Stimulated activated naive CD4-positive, alpha-beta T cell treated with Interleukin-2 at 50 U/mL for 16 hours (primary cell): ENCODE measurements at places on chromosomes 2 and 18.

DNA sequence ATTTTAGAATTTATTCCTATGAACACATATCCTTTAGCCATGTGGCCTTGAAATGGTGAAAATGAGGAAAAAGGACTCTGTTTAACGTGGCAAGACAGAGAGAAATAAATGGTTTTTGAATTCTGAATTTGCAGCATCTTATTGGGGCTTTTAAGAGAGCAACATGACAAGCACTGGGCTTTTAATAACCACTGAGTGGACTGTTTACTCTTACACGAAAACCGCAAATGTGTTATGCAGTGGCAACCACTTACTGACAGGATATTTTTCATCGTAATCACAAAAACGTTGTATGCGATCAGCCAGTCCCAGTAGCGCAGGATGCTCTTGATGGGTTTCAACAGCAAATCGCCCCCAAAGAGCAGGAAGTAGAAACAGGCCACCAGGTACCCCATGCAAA, 226.6 kb downstream of the NAPG start:
- DNase-seq: no peak

DNA sequence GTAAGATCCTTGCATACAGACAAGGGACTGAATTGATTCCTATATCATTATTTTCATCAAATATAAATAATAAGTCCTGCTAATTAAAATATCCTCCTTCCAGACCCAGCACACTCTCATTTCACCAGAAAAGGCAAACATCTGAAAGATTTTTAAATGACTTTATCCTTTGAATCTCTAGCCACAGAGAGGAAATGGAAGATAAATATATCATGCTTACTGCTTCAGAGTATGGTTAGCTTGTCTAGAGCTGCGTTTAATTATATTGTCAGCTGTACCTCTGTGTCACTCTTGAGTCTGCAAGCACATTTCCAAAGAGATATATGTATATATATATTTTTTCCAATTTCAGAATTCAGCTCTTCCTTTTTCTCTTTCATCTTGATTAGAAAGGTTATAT, 232.7 kb downstream of the TRIB2 start:
- no peak for DNase-seq

- DNase-seq: no peak
Observed at GRCh38 chr18:49582579-49582978, 20.7 kb downstream of the LIPG start.

GRCh38 chr2:144461308-144461766, 58.6 kb downstream of the ZEB2 start:
- DNase-seq: no peak

- no peak for DNase-seq
Observed at GRCh38 chr2:149000158-149000938, 38.2 kb upstream of the LYPD6B start.

- no peak for DNase-seq
Observed at GRCh38 chr2:179790235-179791217, 70.9 kb downstream of the ZNF385B start.

- no peak for DNase-seq
Observed at GRCh38 chr2:151855111-151855510, 26.9 kb upstream of the ARL5A start.

DNA sequence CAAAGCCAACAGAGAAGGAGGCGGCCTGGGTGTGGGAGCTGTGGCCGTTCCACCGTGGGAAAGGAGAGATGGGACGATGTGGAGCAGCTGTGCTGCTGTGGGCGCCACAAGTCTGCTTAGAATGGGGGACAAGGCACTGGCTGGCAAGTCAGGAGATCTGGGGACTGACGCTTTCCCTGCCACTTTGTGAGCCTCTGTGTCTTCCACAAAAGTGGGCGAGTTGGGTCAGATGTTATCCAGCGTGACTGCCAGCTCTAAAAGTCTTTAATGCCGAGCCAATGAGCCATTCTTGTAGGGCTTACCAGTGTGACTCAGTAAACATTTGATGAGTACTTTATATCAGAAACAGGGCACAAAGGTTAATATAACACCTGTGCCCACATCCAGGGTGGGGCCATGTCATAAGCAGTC, 113.6 kb upstream of the MGAT5 start:
- no peak for DNase-seq

DNA sequence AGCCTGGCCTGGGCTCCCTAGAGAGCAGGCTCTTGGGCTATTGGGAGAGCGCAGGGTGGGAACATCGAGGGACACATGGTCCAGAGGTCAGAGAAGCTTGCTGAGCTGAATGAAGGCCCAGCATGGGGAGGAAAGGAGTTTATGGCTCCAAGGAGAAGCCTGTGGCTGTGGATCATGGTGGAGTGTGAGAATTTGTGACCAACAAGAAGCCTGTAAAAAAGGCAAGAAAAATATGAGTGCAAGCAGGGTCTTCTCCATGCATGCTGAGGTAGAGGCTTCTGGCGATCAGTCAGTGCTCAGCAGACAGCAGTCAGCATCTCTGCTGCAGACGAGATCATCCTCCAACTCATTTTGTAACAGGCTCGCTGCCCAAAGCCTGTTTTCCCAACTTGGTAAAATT, 1.3 kb upstream of the SCYGR3 start:
- no peak for DNase-seq

DNA sequence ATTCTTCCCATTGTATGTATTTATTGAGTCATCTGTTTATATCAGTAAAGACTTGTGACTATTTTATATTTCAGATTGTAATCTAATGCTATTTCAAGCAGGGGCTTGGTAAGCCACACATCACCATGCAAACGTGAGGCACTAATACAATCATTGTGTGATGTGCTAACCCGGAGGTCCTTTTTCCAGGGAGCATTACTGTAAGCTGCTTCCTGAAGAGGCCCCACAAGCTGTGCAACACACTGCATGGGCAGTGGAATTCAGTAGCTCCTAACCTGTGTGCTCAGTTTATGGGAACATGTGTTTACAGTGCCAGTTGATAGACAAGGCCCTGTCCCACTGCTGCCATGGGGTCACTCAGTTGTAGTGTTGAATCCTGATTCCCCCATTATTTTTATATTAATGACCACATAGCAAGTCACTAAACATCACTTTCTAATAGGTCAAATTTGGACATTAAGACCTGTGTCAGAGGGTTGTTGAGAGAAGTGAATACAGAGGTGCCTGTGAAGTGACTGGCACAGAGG, 162.9 kb downstream of the FHOD3 start:
- DNase-seq: no peak

DNA sequence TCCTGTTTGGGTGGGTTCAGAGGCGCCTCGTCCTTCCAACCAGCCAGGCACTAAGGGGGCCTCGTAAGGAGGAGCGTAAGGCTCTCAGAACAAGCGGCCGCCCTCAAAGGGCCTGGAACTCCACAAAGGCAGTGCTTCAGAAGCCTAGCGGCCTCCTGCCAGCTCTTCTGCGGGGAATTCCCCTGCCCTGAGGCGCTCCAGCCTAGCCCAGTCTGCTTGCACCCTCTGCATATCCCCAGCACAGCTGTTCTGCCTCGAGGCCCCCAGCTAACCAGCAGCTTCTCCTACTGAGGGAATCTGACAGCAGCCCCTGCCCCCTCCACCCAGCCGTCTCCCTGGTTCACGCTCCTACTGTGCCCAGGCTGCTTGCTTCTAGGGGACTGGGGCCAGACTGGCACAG, 265.9 kb downstream of the TFCP2L1 start:
- no peak for DNase-seq

- no peak for DNase-seq
Observed at GRCh38 chr2:207491086-207491485, 38.7 kb upstream of the CREB1 start.

DNA sequence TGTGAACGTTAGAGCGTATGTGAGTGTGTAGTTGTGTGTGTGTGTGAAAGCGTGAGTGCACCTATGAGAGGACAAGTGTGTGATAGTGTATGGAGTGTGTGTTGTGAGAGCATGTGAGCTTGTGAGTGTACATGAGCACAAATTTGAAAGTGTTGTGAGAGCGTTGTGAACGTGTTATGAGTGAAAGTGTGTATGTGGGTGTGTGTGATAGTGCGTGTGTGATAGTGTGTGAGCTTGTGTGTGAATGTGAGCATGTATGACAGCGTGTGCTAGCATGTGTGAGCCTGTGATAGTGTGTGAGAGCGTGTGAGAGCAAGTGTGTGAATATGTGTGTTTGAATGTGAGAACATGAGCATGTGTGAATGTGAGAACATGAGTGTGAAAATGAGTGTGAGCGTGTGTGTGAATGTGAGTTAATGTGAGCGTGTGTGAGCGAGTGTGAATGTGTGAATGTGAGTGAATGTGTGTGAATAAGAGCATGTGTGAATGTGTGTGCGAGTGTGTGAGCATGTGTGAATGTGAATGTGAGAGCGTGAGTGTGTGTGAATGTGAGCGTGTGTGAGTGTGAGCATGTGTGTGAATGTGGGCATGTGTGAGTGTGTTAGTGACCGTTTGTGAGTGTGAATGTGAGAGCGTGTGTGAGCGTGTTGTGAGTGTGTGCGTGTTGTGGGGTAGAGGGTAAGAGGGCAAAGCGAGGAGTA, 25.0 kb downstream of the RALB start:
- DNase-seq: no peak

GRCh38 chr2:224777559-224777930, 61.4 kb upstream of the CCDC195 start:
- no peak for DNase-seq

- DNase-seq: no peak
Observed at GRCh38 chr2:84293791-84294380, 165.2 kb downstream of the SUCLG1 start.

DNA sequence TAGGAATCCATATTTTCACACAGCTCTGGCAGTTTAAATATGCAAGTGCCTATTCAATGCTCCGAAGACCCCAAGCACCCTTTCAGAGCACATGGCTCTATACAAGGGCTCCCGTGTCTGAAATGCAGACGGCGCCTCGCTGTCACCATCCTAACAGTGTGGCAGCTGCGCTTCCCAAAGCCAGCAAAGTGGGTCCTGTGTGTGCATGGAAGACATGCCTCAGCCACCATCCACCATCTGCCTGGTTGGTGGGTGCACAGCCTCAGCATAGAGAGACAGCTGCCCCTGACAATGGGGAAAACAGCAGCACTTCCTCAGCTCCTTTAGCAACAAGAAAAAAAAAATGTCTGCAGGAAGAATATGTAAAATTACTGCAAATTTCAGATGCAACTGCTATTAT, 218.1 kb downstream of the SP3 start:
- no peak for DNase-seq

DNA sequence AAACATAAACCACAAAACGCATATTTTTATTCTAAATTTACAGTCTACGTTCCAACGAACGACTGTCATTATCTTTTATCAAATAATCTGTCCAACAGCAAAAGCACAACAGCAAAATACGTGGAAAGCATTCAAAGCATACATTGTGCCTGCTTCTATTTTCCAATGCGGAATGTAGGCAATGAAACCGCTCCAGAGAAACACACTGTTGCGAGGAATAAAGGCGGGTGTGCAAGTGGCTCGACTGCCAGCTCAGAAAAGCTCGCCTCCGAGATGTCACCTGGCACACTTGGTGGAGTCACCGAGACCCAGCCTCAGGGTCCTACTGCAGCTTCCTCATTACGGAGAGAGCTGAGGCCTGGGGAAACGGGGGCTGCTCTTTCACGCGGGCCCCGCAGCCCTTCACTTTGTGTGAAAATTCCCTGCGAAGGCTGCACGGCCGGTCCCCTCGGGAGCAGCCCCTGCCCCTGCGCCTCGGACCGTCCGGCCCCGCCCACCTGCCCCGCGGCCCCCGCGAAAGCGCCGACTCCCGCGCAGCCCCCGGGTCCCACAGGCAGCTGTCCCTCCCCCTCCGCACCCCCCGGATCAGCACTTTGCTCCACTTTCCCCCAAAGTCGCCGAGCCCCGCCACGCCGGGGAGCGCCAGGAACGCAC, 752 bp downstream of the MGAT4A start:
- DNase-seq: peak; percentile 48

GRCh38 chr2:218885981-218886947, 5.6 kb downstream of the WNT10A start:
- no peak for DNase-seq

DNA sequence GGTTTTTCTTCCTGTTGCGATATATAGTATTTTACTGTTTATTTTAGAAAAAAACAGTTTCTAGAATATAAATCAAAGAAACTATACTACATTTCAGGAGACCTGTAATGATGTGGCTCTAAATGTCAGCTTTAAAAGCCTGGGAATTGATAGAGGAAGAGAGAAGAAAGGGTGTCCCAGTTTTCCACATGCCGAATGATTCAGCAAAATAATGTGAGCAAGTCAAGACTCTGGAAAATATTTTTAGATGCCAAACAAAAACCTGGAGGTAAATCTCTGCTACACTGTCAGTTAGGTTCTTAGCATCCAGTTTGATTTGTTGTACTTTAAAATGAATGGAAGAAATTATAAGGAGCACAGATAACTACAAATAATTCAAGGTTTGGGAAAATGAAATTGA, 67.1 kb upstream of the DSG1 start:
- DNase-seq: no peak

DNA sequence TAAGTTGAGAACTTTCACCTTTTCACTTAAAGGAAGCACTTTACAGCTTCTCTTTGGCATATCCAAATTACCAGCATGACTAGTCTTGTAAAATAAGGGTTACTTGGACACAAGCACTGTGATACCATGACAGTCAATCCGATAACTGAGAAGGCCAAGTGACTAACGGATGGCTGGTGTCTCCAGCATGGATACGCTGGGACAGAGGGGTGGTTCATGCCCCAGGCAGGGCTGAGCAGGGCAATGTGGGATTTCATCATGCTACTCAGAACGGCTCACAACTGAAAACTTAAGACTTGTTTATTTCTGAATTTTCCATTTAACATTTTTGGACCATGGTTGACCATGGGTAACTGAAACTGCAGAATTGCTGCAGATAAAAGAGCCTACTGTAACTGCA, 43.1 kb upstream of the GPR155 start:
- no peak for DNase-seq

DNA sequence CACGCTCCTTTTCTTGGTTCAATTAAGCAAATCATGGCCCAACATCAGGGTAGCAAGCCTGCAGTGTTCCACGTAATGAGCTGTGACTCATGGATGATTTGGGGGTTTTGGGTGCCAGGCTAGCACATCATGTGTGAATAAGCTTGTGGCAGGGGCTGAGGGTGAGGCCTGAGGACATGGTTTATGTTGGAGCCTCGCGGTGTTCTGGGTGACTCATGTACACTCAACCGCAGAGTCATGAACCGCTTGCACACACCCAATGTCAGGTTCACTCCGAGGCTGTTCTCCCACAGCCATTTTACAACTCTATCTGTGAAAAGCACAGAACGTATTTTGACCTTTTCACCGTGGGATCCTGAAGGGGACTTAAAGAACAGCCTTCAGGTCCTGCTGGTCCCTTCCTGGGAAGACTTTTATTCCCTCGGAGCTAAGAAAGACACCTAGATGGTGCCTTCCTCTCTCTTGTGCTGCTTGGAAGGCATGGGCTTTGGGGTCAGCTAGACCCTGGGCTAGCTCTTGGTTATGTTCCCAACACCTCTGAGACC, 139.9 kb upstream of the ZEB2 start:
- peak; percentile 59 for DNase-seq
